ENCODE measurements at places on chromosomes 2 and 18. TPM values are rescaled to one million over a fixed set of nuclear protein-coding genes. Genes with fewer than 3 reads are reported as not detected.

NAT8 gene
- not detected for total RNA-seq

FSHR gene
- total RNA-seq, result 0.38 TPM

ABCB11 gene
- 0.02 TPM for total RNA-seq

RNF152 gene
- 73.9 TPM for total RNA-seq

SLC14A1 gene
- not detected for total RNA-seq

PROM2 gene
- total RNA-seq, result 1.2 TPM

GALNT3 gene
- total RNA-seq, result 16.4 TPM

TTC32 gene
- 3.9 TPM for total RNA-seq

CRIM1 gene
- 180 TPM for total RNA-seq

KCNF1 gene
- total RNA-seq, result 1.6 TPM

CD207 gene
- total RNA-seq, result not detected

SPEG gene
- 76.1 TPM for total RNA-seq

PIEZO2 gene
- total RNA-seq, result 5.3 TPM

HSPE1 gene
- total RNA-seq, result 139 TPM

KIAA2012 gene
- total RNA-seq, result not detected

MC4R gene
- total RNA-seq, result not detected

CXCR1 gene
- total RNA-seq, result not detected

REG1B gene
- total RNA-seq, result not detected

KIF1A gene
- 20.3 TPM for total RNA-seq

CFC1 gene
- not detected for total RNA-seq

ASB18 gene
- total RNA-seq, result not detected

BCL2L11 gene
- 19.3 TPM for total RNA-seq

CFAP65 gene
- total RNA-seq, result 0.27 TPM

GIGYF2 gene
- total RNA-seq, result 40.9 TPM

QPCT gene
- 23.1 TPM for total RNA-seq

PFN4 gene
- 0.64 TPM for total RNA-seq

LYG1 gene
- 1.1 TPM for total RNA-seq

PARD3B gene
- 7.0 TPM for total RNA-seq

DLGAP1 gene
- 2.3 TPM for total RNA-seq

RNF125 gene
- 1.9 TPM for total RNA-seq

KCNG2 gene
- total RNA-seq, result 0.16 TPM

SPP2 gene
- total RNA-seq, result not detected

SERPINB11 gene
- total RNA-seq, result not detected

ASIC4 gene
- 0.70 TPM for total RNA-seq
